NAMALWA (cell line): ENCODE measurements at places on chromosomes 2 and 18.

DNA sequence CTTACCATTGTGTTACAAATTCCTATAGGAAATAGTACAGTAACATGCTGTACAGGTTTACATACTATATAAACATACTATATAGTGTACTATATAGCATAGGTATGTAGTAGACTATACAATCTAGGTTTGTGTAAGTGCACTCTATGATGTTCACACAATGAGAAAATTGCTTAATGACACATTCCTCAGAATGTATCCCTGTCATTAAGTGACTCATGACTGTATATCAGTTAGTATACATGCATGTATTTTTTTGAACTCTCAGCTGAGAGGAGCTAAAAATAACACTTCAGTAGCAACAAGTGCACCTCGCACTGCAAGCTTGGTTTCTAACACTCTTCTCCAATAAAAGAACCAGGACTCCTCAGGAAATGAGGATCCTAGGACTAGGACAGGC, 19.5 kb upstream of the ASXL3 start:
- DNase-seq = no peak

- DNase-seq = peak; percentile 26
Measured at GRCh38 chr2:191637182-191638078, 40.5 kb upstream of the NABP1 start.

GRCh38 chr2:182858671-182859070, 7.8 kb downstream of the FRZB start:
- DNase-seq = no peak

- DNase-seq = no peak
Measured at GRCh38 chr18:35368595-35368994, 8.5 kb downstream of the ZNF396 start.

DNA sequence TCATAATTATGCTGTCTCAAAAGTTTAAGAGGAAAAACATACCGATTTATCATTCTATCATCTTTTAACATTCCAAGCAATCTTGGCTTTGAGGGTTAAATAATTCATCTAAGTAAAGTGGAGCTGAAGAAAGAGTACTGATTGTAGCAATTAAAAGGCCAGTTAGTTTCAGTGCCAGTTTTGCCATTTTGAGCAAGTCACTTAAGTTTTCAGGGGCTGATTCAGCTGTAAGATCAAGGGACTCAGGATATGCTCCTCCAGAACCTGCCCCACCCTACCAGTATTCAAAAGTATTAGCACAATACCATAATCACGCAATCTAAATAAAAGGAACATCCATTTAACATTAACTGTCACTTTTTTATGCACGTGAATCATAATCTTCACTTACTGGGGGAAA, 1.9 kb downstream of the SS18 start:
- DNase-seq = peak; percentile 33

DNA sequence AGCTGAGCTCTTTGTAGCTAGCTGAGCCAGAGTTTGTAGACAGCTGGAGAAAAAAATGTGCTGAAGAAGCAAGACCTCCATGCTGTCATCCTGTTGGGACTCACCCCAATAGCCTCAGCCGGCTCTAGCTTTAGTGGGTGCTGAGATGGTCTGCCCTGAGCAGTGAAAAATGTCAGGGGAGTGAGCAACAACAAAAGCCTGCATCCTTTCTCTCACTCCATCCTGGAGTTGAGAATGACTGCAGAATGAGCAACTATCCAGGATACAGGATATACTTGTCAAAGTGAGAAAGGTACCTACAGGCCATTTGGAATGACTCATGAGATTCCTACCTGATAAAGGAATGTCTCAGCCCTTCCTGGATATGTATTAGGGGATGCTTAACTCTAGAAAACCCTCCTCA, 146.1 kb upstream of the DLX2 start:
- DNase-seq = no peak

- DNase-seq = no peak
Measured at GRCh38 chr2:152405206-152406118, 70.5 kb downstream of the FMNL2 start.

DNA sequence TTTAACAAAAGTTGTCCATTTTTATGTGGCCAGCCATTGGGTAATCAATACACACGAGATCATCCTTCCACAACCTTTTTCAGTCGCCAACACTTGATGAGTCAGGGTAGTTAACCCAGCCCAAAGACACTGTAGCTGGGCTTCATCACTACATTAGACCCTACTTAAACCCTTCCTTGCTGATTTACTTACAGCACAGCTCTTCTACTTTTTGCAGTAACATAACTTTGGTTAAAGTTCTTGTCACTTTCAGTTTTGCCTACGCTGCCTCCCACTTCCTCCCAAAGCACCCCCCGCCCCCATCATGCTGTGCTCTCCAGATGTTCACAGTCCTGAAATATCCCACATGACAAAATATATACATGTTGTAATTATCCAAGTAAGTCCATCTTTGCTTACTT, 103.6 kb downstream of the CDK15 start:
- peak; percentile 6 for DNase-seq

GRCh38 chr2:25401307-25402026, 59.7 kb upstream of the DNMT3A start:
- peak; percentile 51 for DNase-seq

DNA sequence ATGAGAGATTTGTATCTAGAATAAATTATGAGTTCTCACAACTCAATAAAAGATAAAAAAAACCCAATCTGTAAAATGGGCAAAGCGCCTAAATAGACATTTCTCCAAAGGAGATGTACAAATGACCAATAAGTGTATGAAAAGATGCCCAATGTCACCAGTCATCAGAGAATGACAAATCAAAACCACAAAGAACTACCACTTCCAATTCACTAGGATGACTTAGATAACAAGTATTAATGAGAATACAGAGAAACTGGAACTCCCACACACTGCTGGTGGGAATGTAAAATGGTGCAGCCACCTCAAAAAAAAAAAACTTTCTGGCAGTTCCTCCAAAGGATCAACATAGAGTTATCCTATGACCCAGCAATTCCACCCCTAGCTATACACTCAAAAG, 17.4 kb upstream of the COL6A3 start:
- DNase-seq = no peak

GRCh38 chr18:79905389-79905911, 46.0 kb downstream of the SLC66A2 start:
- no peak for DNase-seq

DNA sequence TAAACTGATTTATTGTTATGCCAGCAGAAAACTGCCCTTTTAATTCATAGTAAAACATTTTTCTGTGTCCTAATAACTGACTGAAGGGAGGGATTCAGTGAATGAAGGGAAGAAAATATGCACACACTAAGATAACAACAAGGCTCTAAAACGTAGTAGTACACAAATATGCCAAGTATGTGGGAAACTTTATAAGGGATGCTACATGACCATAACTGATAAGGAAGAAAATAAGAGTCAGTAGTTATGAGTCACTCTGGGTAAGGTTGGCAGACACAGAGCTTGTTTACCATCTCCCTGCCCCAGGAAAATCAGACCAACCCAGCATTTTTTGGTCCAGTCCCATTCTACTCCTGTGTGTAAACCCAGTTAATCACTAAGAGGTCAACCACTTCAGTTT, 124.2 kb downstream of the RPRM start:
- DNase-seq = no peak

- no peak for DNase-seq
Measured at GRCh38 chr18:38941711-38942561, 1376.3 kb upstream of the CELF4 start.

- DNase-seq = no peak
Measured at GRCh38 chr18:61413396-61413795, 80.2 kb downstream of the CDH20 start.

GRCh38 chr2:65557616-65558573, 125.5 kb upstream of the SPRED2 start:
- DNase-seq = no peak

- peak; percentile 33 for DNase-seq
Measured at GRCh38 chr2:196248467-196249094, 77.2 kb upstream of the STK17B start.

DNA sequence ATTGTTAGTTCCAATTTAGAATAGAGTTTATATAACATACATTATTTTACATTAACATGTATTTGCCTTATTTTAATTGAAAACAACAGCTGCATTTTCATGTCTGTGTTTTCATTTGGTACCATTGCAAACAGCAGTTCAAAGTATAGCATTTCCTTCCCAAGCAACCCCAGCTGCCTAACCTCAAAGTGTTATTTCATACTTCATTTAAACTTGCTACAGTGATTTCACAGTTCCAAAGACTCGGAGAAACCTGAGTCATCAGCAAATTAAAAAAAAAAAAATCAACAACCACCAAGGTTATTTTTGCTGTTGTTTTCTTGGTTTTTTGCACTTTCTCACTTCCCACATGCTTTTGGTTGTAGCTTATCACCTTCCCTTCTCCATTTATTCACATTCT, 236.5 kb upstream of the SPHKAP start:
- DNase-seq = no peak

GRCh38 chr2:103860016-103860415, 993.9 kb upstream of the POU3F3 start:
- DNase-seq = no peak

- DNase-seq = no peak
Measured at GRCh38 chr2:182585001-182585400, 131.1 kb upstream of the DNAJC10 start.

DNA sequence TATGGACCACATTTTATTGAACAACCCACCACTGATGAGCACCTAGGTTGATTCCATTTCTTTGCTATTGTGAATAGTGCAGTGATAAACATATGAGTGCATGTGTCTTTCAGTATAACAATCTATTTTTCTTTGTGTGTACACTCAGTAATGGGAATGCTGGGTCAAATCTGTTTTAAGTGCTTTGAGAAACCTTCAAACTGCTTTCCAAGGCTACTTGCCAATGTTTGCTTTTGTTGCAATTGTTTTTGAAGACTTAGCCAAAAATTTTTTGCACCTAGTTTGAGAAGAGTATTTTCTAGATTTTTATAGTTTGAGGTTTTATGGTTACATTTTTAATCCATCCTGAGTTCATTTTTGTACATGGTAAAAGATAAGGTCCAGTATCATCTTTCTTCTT, 587.4 kb upstream of the SETBP1 start:
- no peak for DNase-seq

DNA sequence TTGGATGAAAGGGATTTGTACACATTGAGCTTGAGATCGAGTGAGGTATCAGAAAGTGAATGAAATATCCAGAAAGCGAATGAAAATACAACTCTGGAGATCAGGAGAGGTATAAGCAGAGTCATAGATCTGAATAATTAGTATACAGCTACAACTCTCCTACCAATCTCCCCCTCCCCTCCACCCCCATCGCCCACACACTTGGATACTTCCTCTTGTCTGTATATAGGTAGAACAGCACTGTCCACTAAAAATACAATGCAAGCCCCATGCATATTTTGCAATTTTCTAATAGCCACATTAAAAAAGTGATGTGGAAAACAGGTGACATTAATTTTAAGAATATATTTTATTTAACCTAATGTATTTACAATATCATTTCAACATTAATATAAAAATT, 23.7 kb upstream of the WIPF1 start:
- no peak for DNase-seq

DNA sequence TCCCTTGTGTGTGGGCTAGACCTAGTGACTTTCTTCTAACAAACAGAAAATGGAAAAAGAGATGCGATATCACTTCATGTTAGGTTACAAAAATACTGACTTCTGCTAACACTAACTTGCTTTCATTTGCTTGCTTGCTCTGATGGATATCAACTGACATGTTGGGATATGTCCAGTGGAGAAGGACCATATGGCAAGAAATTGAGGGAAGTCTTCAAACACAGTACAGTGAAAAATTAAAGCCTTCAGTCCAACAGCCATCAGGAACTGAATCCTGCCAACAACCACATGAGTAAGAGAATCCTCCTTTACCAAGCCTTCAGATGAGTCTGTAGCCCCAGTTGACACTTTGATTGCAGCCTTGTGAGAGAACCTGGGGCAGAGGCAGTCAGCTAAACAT, 143.9 kb downstream of the MAIP1 start:
- no peak for DNase-seq

- DNase-seq = no peak
Measured at GRCh38 chr2:98134172-98135005, 47.4 kb downstream of the VWA3B start.

DNA sequence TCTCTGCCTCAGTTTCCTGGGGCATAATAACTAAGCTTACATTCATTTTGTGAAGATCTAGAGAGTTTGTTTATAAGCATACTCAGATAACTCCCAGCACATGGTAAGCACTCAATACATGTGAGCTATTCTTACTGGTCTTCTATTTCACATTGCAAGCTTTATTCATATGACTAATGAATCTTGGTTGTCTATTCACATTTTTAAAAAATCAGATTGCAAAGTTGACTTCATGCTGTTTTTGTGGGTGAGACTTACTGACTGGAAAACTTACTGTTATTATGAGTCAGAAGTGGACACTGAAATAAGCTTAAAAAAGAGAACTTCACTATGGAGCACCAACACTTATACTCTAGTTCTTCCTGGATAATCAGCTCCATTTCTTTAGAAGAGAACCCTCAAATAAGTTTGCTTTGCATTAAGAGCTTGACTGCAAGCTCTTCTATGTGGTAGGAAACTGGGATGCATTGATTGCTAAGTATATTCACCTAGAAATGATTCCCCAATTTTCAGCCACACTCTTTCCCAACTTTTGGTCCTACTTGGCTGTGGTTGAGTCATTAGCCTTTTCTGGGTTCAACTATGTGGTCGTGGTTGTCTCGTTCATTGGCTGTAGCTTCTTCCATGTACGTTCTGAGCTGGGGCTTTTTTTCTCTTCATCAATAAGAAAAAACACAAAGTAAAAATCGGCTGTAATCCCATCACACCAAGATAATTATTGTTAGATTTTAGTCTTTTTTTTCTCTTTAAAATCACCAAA, 29.5 kb upstream of the RBMS1 start:
- no peak for DNase-seq

DNA sequence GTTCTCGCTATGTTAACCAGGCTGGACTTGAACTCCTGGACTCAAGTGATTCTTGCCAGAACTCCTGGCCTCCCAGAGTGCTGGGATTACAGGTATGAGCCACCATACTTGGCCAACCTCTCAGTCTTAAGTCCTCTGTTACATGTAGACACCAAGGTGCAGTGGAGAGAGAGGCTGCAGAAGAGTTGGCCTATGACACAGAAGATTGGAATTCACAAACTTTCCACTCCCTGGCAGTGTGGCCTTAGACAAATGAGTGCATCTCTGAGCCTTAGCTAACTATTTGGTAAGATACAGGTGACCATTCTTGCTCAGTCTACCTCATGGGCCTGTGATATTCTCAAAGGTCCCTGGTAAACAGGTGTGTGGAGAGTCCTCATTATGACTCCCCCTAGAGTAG, 159.7 kb downstream of the MYCN start:
- no peak for DNase-seq

DNA sequence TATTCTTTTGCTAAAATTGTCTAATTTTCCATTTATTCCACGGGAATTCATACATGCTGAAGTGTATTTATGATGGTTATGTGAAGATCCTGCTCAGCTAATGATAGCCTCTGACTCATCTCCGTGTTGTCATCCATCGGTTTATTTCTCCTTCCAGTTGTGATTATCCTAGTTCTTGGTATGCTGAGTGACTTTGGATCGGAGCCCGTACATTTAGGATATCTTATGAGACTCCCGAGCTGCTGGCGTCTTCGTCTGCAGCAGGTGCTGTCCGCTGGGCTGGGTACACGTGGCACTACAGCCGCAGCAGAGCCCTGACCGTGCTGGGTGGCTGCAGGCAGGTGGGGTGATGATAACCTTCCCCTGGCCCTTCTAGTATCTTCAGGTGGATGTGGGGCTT, 40.1 kb upstream of the GALR1 start:
- no peak for DNase-seq
